ENCODE measurements at places on chromosomes 12 and 14.

GRCh38 chr14:83850092-83850491 is 1679.9 kb upstream of the FLRT2 start:
- no peak for DNase-seq

DNA sequence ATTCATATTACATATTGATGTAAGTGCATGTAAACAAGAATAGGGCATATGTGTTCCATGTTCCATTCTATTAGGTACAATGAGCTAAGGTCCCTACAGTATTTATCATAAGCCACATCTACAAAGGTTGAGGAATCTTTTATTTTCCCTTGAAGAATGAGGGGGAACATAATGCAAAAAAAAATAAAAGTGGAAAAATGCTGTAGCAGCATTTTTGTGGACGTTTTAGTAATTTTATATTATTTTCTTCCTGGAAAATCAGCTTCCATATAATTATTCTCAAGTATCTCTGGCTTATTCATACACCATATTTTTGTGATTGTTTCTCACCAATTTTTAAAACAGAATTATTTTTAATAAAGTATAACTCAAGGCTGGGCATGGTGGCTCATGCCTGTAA is 148.7 kb downstream of the MED13L start:
- no peak for DNase-seq

GRCh38 chr12:78562368-78563205 is 302.0 kb upstream of the SYT1 start:
- DNase-seq, result no peak

DNA sequence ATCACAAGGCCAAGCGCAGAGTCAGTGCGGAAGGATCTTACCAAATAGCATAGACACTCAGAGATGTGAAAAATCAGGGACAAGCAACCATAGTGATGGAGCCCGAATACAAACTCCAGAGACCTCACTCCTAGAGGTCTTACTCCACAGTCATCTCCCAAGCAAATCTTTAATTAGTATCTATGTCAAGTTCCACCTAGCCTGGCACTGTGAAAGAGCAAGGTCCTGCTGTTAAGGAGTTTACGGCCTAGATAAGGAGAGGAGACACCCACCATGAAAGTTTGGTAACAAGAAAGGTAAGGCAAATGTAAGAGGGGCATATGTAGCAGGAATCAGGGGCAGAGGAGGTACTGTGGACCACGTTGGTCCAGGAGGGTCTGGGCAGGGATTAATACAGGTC is 7.4 kb upstream of the PLEKHG6 start:
- DNase-seq, result no peak

- DNase-seq, result no peak
Observed at GRCh38 chr12:13084898-13085640, 18.4 kb downstream of the GSG1 start.

DNA sequence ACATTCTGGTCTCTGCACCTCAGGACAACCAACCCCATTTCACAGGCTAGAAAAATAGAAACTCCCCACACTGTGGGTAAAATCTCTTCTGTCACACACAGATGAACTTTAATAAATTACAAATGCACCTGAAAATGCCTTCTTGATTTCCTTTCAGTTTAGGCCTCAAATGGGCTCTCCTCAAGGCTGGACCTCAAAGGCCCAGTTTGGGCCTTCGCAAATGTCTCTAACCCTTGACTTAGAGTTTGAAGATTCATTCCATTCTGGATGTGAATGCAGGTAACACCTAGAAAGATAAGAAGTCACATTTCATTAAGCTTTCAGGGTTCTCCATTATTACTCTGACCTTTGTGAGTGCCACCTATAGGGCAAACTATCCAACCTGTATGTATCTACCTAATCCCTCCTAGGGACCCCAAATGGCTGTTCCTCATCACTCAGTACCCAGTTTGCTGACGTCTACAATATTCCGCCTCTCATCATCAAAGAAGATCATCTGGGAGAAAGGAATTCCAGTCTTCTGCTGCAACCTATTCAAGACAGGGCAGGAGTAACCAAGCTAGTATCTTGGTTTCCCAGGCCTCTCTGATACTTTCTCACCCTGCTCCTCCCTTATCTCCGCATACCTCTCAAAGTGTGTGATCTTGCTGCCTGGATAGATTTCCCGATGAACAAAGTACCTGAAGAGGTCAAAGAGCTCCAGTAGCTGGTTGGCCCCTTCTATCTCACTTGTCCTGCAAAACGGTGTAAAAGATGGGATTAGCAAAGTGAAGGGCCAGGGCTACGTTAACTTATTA is 776 bp upstream of the CHMP4A start:
- no peak for DNase-seq

DNA sequence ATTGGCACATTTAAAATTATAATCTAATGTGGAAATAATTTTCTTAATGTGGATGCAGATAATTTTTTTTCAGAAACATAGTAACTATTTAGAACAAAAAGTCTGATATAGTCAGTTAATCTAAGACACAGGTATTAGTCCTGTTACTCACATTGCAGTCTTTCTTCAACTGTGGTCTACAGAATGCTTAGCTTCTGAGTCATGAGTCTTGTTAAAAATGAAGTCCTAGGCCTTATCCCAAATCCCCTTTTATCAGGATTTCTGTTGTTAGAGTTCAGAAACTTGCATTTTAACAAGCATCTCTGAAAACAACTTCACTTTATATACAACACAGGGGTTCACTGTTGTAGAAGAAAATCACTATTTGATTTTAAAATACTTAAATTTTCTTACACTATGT is 112.2 kb downstream of the SLC16A7 start:
- no peak for DNase-seq

All from left renal cortex interstitium (tissue), 4 donors.